ENCODE measurements at places on chromosomes 12 and 14.

GRCh38 chr14:69685218-69685616 is 73.8 kb downstream of the SUSD6 start:
- DNase-seq, result no peak

GRCh38 chr14:31932675-31933074 is 144.4 kb upstream of the ARHGAP5 start:
- DNase-seq, result no peak

- DNase-seq, result no peak
Measured at GRCh38 chr12:121958541-121959240, 40.3 kb downstream of the CFAP251 start.

- no peak for DNase-seq
Measured at GRCh38 chr12:119169150-119169549, 9.6 kb upstream of the HSPB8 start.

DNA sequence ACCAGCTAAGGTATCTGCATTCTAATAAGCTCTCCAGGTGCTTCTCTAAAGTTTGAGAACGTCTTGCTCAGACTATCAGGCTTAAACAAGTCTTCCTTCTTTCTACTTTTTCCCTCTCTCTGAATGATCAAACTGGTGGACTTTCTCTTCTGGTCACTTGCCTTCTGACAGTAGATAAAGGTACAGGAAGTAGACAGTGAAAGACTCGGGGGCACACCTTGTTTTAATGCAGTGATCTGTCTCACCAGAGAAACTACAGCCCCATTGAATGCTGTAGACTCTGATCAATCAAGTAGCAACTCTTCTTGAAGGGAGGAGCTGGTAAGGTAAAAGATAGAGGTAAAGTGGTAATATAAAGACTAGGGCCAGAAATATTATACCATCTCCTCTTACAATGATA is 48.1 kb upstream of the ATXN7L3B start:
- DNase-seq, result no peak
